Right lung (tissue), 10 donors: ENCODE measurements at places on chromosomes 2 and 18.
A peak's percentile ranks its signal among the peaks of the same experiment; 100 is the strongest.

GRCh38 chr2:3633982-3634595 is 23.9 kb upstream of the ALLC start:
- DNase-seq = no peak

- no peak for DNase-seq
These were observed 125.9 kb downstream of the MAIP1 start for GRCh38 chr2:200081236-200081635.

DNA sequence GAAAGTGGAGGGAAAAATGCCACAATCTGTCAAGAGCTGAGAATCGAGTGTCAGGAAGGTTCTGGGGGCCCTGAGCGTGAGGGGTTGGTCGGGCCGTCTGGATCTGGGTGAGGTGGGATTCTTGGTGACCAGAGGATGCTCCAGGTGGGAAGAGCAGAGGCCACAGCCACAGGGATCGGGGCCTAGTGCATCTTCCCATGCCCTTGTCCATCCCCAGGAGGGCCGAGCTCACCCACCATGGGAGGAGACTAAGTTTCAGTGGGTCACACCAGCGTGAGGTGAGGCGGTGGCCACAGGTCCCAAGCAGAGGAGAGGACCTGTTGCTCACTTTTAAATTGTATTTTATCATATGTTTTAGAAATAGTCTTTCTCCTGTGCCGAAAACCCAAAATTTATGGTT is 70.0 kb downstream of the TMEM18 start:
- no peak for DNase-seq

GRCh38 chr2:86791573-86791972 is 860 bp upstream of the CD8A start:
- DNase-seq = no peak

GRCh38 chr18:2848247-2849246 is 1.7 kb downstream of the EMILIN2 start:
- DNase-seq = no peak

GRCh38 chr2:29309090-29310029 is 194.1 kb downstream of the CLIP4 start:
- peak; percentile 16 for DNase-seq

GRCh38 chr18:58557008-58557435 is 71.9 kb downstream of the ALPK2 start:
- DNase-seq = no peak

GRCh38 chr2:223997938-223998337 is 40.7 kb downstream of the MRPL44 start:
- DNase-seq = no peak

- no peak for DNase-seq
These were observed 28.9 kb upstream of the AQP4 start for GRCh38 chr18:26894426-26894825.

- DNase-seq = no peak
These were observed 18.0 kb upstream of the ACKR3 start for GRCh38 chr2:236551471-236552211.

- no peak for DNase-seq
These were observed 859.5 kb downstream of the LRP1B start for GRCh38 chr2:141271346-141271745.

- peak; percentile 32 for DNase-seq
These were observed 4.6 kb downstream of the EN1 start for GRCh38 chr2:118842661-118843482.

- no peak for DNase-seq
These were observed 22.1 kb upstream of the ASB1 start for GRCh38 chr2:238404406-238405216.

GRCh38 chr2:24480245-24480644 is 10.8 kb upstream of the NCOA1 start:
- no peak for DNase-seq

DNA sequence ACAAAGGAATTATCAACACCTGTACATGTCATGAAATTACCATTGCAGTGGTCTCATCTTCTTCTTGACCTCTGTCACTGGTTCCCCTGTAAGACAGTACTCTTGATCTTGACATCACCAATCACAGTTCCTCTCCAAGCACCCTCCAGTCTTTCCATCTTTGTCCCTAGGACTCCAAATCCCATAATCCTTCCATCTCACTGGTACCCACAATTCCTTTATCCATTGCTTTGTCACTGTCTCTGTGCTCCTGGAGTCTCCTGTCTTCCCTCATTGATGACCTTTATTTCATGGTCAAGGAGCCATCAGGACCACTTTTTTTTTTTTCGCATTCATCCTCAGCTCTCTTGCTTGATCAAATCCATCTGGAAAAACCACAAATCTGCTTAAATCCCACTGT is 56.7 kb downstream of the COL4A3 start:
- no peak for DNase-seq
